Activated T-helper 9 cell treated with anti-CD3 and anti-CD28 coated beads, Interleukin-2, amount 50 U/mL, for 16 hours (primary cell): ENCODE measurements at places on chromosomes 6 and 20.
A peak's percentile ranks its signal among the peaks of the same experiment; 100 is the strongest.

DNA sequence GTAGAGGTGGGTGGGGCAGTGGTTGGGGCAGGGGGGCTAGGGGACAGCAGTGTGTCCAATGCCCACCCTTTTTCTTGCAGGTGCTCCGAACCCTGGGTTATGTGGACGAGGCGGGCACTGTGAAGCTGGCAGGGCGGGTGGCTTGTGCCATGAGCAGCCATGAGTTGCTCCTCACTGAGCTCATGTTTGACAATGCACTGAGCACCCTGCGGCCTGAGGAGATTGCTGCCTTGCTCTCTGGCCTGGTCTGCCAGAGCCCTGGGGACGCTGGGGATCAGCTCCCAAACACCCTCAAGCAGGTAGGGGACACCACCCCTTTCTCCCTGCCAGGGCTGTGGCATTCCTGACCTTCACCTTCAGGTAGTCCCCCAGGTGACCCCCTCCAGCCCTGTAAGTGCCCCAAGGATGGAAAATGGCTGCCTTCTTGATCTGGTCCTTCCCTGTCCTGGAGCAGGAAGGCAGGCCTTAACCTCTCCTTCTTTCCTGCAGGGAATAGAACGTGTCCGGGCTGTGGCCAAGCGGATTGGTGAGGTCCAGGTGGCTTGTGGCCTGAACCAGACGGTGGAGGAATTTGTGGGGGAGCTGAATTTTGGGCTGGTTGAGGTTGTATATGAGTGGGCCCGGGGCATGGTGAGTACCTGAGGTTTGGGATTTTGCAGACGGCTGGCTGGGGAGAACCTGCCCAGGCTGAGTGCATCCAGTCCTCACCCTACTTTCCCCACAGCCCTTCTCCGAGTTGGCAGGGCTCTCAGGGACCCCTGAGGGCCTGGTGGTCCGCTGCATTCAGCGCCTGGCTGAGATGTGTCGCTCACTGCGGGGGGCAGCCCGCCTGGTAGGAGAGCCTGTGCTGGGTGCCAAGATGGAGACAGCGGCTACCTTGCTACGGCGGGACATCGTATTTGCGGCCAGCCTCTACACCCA, 2.9 kb downstream of the DXO start:
- no peak for DNase-seq

DNA sequence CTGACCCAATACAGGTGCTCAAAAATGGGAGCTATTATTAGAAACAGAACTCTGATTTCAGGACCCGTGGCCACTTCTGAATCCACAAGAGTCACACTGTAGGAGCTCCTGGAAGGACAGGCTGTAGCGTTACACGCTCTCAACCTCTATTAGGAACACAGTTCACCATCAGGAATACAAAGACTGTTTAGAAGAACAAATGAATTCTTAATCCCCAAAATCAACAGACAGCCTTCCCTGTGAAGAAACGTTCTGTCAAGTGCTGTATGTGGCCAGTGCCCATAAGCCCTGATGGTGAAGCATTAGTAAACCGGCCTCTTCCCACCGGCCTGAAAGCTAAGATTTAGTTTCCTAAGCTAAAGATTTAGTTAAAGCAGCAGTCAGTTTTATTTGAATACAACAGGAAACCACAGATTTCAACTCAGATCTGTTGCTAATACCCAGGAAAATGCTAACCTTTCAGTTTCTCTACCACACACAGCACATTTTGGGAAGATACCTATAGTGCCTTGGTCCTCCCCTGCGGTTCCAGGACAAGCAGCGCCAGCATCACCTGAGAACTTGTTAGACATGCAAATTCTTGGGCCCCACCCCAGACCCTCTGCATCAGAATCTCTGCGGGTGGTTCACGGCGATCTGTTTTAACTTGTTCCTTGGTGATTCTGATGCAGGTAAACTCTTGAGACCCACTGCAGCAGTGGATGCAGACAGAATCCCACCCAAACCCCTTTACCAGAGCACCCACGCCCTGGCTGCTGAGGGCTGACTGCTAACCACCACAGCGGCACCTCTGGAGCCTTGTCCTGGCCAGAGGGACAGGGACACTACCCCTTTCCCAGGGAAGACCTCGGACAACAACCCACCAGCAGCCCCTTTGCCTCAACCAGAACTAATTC, 33.4 kb downstream of the MTRES1 start:
- DNase-seq, result no peak

DNA sequence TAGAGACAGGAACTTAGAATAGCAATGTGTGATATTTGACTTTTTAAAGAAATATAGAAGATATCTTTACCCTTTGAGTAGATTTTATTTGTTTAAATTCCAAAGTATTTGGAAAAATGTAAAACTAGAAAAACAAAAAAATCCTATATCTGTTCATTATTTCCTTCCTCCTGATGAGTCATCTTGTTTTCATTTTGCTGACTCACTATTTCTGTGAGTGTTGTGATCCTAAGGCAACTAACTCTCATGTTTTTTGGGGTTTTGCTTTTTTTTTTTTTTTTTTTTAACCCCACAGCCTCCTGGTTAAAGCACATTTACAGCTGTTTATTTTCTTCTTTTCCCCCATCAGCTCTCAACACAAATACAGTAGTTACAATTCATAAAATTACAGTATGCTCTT, 37.8 kb upstream of the THEMIS start:
- no peak for DNase-seq

- no peak for DNase-seq
Observed at GRCh38 chr6:42200035-42200434, 5.3 kb upstream of the GUCA1B start.

GRCh38 chr6:165999279-165999678, 168.4 kb downstream of the TBXT start:
- DNase-seq, result no peak

GRCh38 chr6:14889611-14890593, 356.0 kb upstream of the JARID2 start:
- DNase-seq, result no peak

DNA sequence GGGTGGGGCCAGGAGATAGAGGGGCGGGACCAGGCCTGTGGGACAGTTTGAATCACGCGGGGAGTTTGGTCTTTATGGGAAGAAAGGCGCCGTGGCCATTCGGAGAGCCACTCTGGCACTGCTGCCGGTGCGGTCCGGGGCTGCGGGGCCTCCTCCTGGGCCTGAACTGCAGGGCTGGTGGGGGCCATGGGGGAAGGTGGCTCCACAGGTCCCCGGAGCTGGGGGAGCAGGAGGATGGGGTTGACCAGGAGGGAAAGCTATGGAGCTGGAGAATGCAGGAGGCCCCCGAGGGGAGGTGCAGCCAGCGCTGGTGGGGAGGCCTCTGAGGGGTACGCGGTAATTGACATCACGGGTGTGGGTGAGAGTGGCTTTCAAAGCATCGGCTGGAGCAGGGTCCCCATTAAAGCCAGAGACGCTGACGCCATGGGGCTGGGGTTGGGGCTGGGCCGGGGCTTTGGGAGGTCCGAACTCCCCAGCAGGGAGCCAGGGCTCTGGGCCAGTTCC, 1.8 kb upstream of the BHLHE23 start:
- no peak for DNase-seq

DNA sequence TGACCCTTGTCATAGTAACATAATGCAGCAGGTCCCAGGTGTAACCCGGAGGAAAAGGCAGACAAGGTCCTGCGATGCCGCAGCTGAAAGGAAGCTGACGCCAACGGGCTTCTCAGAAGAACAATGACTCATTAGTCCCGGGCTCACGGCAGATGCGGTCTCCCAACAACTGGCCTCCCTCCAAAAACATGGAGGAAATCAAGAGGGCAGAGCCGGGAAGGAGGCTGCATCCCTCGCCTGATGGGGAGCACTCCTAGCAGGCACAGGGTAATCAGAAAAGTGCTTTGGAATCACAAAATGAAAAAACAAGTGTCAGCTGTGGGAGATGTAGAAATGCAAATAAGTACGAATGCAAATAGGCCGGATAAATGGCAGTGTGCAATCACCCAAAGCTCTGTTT, 165.2 kb upstream of the AGPAT4 start:
- no peak for DNase-seq

DNA sequence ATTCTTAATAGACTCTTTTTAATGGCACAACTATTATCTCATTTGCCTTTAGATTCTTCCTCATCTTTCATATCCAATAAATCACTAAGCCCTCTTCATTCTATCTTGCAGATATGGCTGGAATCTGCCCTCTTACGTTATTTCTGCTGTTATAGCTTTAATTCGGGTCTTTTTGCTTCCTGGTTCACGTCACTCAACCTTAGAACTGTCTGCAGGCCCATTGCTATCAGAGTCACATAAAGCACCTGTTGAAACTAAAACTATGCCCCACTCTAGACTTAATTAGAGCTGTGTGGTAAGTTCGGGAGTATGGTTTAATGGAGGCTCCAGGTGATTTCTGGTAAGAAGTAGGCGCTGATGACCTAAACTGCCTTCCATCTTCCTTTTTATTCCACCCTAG, 988 bp downstream of the QRSL1 start:
- DNase-seq, result no peak

DNA sequence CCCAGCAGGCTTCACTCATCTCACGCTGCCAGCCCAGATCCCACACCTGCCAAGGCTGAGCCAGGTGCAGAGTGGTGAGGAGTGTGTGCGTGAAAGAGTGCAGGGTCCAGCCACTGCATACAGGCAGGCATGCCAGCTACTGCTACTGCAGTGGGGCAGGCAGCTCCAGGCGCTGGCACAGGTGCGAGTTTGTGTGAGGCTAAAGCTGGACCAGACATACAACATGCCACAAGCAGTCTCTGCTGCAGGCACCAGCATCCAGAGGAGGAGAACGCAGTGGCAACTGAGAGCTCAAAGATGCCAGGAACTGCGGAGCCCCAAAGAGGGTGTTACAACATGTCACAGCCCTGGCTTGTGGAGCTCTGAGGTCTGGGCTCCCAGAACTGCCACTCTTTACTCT, 149.8 kb downstream of the EYS start:
- no peak for DNase-seq

DNA sequence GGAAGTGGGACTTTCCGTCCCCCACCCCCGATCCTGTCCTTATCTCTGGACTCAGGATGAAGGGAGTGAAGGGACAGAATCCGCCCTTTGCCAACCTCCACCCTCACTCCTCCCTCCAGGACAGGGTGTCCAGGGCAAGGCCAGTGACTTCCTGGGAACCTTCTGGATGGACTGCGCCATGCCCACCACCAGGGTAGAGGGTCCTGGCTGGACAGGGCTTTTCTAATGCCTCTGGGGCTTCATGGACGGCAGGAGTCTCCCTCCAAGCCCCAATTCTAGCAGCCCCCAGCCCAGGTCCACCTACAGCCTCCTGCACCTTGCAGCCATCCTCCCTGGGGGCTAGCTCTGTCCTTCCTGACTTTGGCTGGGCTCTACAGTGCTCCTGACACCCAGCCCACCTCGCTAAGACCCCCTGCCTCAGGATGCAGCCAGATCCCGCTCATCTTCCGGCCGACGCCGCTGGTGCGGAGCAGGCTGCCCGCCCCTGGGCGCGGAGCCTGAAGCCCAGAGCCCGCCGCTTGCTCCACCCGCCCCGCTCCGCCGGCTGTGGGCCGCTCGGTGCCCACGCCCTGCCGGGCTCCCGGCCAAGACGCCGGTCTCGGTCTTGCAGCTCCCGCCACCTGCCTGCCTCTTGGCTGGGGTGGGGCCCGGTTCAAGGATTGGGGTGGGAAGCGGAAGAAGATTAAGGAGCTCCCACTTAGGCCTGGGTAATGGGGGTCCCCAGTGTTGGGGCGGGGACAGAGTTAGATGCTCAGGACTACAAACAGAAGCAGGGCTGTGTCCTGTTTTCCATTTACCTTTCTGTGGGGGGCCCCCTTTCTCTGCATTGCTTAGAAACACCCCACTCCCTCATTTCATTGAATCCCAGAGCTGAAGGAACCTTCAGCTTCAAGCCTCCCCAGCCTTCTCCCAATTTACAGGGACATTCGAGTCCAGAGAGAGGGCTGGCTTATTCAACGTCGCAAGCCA, 72.8 kb downstream of the MDGA1 start:
- DNase-seq, result no peak

- DNase-seq, result peak; percentile 32
Observed at GRCh38 chr20:41340327-41341055, at the start of gene LPIN3. Gene LPIN3, plus strand, starts transcription at chr20:41340821. Its CDS starts 4,983 bp downstream, at chr20:41345804.

DNA sequence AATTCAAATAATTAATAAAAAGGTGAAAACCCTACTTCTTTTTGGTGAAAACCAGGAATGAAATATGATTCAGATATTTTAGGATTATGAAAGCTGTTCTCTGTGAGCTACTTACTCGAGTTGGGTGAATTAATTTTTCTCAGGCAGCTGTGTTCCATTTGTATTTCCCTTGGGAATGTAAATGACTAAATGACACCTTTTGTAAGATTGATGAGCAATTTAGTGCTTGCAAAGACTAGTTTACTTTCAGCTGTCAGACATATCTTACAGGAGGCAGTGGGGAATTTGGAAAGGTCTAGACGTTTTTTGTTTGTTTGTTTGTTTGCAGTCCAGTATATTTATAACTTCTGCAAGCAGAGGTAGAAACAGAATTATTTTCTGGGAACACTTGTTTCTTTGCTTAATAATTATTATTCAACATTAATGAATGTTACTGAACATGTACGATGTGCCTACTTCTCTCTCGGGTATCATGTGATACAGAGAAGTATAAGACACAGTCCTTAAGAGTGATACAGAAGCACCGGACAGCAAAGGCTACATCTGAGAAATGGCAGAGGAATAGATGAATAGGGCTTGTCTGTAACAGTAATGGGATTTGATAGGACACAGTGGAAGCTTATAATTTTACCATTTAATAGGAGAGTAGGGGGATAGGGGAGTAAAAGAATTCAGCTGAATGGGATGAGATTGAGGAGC, 91.3 kb downstream of the AKAP7 start:
- DNase-seq, result no peak

GRCh38 chr6:33481192-33481591, 26.8 kb downstream of the ZBTB9 start:
- DNase-seq, result no peak

GRCh38 chr20:48897305-48898010, 24.1 kb upstream of the ARFGEF2 start:
- no peak for DNase-seq

- no peak for DNase-seq
Observed at GRCh38 chr6:158756977-158757752, 62.0 kb downstream of the EZR start.

GRCh38 chr20:20834008-20834407, 121.6 kb upstream of the RALGAPA2 start:
- no peak for DNase-seq

- DNase-seq, result no peak
Observed at GRCh38 chr6:3636060-3636459, 115.5 kb downstream of the PXDC1 start.

DNA sequence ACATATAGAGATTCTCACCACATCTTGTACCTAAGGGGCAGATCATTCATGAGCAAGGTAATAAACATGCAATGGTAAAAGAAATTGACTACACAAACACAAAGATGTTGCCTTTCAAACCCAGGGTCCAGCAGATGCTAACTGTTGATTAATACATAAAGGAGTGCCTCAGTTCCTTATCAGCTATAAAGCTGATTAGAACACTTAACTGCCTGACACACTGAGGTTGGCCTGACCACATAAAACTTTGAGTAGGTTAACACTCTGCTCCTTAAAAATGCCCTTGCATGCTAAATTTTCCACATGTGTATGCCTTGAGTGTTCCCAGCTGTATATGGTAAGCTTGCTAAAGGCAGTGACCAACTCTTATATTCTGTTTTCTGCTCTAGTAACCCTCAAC, 14.9 kb downstream of the CRISP2 start:
- DNase-seq, result no peak

GRCh38 chr20:5065166-5065878, 54.4 kb downstream of the PCNA start:
- no peak for DNase-seq

- no peak for DNase-seq
Observed at GRCh38 chr6:150271172-150271500, 97.7 kb upstream of the IYD start.

GRCh38 chr6:20716865-20717264, 182.6 kb downstream of the CDKAL1 start:
- no peak for DNase-seq

- DNase-seq, result no peak
Observed at GRCh38 chr20:63116412-63117106, 99.4 kb downstream of the YTHDF1 start.

GRCh38 chr6:44042989-44043478, 84.2 kb downstream of the MRPL14 start:
- DNase-seq, result no peak
